Activated T-helper 2 cell treated with anti-CD3 and anti-CD28 coated beads, Interferon-gamma antibody, Interleukin-2, Interleukin-4, amounts not matched to agents 10 μg/mL and 5 μg/mL and 100 μg/mL, durations not matched to agents 14 hours and 24 hours and 36 hours (primary cell): ENCODE measurements at places on chromosomes 2 and 18. TPM values are rescaled to one million over a fixed set of nuclear protein-coding genes. Genes with fewer than 3 reads are reported as not detected.

Gene ACMSD
- not detected in 2 replicates for total RNA-seq

Gene DLGAP1
- total RNA-seq: not detected in 2 replicates

Gene MOCOS
- total RNA-seq: 0.16 and 0.25 TPM in 2 replicates

Gene EFHD1
- 0.16 and 0.48 TPM in 2 replicates for total RNA-seq

Gene LYPD6
- not detected in 2 replicates for total RNA-seq

Gene PROKR1
- total RNA-seq: not detected in 2 replicates

Gene SPHKAP
- not detected in 2 replicates for total RNA-seq

Gene TMEM169
- total RNA-seq: 1.3 and 1.6 TPM in 2 replicates

Gene SCN9A
- 0.16 TPM in 1 of 2 replicates, not detected in the other for total RNA-seq

Gene RGPD4
- 0.07 TPM in 2 replicates for total RNA-seq

Gene HES6
- 10.2 and 10.8 TPM in 2 replicates for total RNA-seq

Gene MAP4K3
- 19.3 and 22.7 TPM in 2 replicates for total RNA-seq

Gene MAP3K19
- total RNA-seq: not detected in 2 replicates

DNA sequence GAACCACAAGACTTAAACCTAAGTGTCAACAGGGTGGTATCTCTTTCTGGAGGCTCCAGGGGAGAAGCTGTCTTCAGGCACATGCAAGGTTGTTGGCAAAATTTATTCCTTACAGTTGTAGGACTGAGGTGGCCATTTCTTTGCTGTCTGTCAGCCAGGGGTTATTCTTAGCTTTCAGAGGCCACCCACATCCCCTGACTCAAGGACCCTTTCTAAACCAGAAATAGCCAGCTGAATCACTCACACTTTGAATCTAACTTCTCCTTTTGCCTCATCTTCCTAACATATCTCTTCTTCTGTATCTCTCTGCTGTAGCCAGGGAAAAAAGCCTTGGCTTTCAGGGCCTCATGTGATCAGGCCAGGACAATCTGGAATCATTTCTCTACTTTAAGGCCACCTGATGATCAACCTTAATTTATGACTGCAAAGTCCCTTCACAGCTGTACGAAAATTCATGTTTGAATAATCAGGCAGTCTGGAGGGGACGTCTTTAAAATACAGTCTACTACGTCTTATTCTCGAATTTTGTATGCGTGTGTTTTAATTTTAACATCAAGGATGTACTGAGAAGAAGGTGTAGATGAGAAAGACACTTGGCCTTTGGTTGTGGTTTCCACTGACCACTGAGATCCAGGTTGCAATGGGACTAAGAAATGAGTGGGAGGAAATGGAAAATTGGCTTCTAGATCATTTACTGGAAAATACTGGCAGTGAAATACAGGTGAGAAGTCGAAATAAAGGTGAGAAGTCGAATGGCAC is 90.4 kb downstream of the DOCK10 start:
- DNase-seq: no peak

DNA sequence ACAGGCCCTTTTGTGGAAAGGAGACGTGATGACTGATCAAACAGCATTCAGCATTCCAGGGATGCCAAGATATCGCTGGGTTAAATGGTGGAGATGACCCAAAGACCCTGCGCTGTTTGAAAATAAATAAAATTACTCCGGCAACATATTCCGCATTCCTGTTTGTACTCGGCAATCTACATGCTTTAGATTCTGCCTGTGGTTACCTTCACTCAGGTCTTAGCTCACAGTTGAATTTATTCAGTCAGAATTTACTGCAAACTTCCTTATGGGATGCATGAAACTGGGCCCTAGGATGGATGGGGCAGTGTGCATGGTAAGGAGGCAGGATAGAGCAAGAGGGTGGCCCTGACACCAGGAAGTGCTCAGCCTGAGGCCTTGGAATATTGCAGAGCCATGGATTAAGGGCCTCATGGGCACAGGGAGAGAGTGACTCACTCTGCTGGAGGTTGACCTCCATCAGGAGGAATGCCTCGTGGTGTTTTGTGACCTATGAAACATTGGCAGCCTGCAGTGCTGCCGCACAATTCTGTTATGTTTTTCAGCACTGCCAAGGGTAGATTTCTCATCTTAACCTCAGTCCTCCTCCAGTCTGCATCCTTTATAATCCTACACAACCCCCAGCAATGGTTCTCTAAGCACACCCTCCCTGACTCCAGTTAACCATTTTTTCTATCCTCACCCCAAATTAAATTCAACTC is 321.4 kb downstream of the IRS1 start:
- no peak for DNase-seq

- DNase-seq: no peak
These were observed 116.6 kb downstream of the LAMA3 start for GRCh38 chr18:23805898-23806297.

GRCh38 chr2:20018601-20019152 is 6.2 kb upstream of the MATN3 start:
- no peak for DNase-seq

GRCh38 chr2:30463535-30463934 is 16.5 kb downstream of the LCLAT1 start:
- no peak for DNase-seq

- DNase-seq: no peak
These were observed 12.0 kb upstream of the DDX1 start for GRCh38 chr2:15579641-15580040.

GRCh38 chr2:181805228-181806038 is 86.1 kb upstream of the ITPRID2 start:
- DNase-seq: no peak

- no peak for DNase-seq
These were observed 24.9 kb downstream of the ACAA2 start for GRCh38 chr18:49788327-49788898.

GRCh38 chr2:46632349-46632748 is 153.0 kb downstream of the TMEM247 start:
- no peak for DNase-seq

GRCh38 chr18:75070625-75071483 is 138.1 kb downstream of the PTGR3 start:
- DNase-seq: peak; percentile 65

DNA sequence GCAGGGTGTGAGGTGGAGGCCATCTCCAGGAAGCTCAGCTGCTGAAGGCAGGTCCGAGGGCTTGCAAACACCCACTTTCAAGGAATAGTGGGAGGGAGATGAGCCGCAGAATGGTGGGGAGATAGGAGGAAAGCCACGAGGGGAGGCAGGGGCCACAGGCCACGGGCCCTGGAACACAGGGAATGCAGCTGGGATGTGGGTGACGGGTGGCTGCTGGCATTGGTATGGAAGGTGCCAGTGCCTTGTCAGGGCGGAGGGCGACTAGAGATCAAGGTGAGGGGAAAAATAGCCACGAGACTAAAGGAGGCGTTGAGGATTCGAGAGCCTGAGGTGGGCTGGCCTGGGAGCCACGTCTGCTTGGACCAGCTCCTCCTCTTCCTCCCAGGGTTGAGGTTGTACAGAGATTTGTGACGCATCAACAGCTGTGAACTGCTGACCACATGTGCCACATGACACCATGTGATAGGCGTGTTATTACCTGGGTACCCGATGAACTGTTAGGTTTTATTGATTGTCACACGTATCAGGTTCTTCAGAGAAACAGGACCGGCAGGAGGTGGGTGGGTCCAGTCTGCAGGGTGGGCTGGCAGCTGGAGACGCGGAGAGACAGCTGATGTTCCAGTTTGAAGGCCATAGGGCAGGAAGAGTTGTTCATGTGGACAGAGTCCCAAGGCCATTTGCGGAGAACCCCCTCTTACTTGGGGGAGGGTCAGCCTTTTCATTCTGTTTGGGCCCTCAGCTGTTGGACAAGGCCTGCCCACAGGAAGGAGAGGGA is 9.9 kb downstream of the IMPA2 start:
- no peak for DNase-seq

DNA sequence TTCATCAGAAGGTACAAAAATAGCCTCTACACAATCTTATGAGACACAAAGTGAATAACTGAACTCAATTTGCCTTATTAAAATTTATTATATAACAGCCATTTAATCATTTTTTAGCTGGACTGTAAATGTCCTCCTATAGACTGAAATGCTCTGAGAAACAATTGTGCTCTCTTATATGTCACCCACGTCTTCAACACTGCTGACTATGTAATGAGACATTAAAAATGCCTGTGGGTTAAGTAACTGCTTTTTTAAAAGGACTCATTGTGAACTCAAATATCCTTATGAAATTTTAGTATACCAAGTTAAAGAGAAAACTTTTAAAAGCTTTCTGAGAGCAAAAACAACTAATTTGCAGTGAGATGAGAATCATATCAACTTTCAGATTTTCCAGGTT is 10.4 kb upstream of the GALNT1 start:
- no peak for DNase-seq

DNA sequence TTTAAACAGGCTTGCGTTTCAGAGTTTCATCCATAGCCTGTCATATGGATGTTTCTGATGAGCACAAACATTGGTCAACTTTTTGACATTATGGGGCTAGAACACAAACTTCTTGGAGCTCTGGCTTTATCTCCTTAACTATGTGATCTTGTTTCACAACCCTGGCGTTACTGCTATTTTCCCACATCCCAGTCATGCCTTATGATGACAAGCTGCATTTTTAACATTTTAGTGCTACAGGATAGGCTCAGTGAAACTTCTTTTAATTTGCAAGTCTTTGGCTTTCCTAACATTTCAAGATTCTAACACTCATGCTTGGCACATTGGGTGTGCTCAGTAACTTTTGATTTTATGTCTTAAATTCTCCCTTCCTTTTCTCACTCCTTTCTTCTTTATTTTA is 21.0 kb upstream of the PDE1A start:
- no peak for DNase-seq

DNA sequence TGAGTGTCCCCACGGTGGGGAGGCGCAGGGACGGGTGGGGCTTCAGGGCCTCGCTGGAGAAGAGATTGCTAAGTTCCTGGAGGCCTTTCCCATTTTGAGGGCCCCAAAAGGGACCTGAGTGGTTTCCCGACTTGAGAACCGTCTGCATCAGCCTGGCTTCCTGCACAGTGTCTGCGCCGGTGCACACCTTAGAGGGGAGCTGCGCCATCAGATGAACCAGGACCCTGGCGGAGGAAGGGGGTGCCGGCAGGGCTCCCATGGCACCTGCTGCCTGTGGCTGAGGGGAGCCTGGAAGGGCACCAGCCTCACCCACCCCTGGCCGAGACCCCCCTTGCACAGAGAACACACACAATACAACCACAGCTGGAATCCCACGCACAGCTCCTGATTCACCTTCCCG is 465.1 kb upstream of the MYT1L start:
- no peak for DNase-seq

- no peak for DNase-seq
These were observed 3.2 kb downstream of the RPL37A start for GRCh38 chr2:216501854-216502253.

DNA sequence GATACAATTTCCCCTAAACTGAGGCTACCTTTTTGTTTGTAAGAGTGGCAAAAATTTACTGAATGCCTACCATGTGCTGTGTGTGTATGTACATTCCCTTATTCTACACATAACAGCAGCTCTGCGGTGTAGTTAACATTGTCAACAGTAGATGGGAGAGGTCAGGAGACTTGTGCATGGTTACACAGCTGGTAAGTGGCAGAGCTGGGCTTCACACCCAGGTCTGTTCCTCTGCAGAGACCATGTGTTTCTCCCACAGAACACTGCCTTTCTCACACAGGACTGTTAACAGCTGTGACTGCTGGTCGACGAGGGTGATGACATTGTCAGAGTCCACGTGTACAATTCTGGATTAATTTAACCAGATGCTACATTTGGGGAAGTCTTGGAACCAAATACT is 49.1 kb downstream of the EML6 start:
- DNase-seq: no peak

- DNase-seq: no peak
These were observed 302.9 kb downstream of the CPS1 start for GRCh38 chr2:210859314-210859713.

GRCh38 chr2:226270285-226271058 is 529.1 kb downstream of the IRS1 start:
- no peak for DNase-seq

DNA sequence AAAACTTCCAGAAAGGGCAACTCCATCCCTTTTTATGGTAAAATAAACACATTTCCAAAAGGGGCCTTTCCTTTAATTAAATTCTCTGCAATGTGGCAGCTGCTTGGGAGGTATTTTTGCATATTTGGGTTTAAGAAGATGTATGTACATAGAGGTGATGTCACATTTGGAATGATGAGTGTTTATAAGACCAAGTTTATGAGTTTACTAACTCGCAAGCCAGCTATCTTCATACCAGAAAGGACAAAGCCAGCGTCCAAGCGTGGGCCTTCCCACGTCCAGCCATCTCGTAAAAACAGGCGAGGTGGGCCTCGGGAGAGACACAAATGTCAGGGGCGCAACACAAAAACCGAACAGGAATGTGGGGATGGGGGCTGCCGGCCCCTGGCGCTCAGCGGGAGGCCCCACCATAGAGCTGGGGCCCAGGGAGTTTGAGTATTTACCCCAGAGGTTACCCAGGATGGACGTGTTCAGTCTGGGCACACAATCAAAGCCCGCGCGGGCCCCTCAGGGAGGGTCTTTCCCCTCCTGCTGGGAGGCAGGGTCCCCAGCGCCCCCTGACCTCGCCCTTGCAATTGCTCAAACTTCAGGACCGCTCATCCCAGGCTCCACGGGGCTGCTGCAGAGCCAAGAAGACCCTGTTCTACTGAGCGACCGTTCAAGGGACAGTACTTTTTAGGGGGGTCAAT is 137.3 kb downstream of the TWIST2 start:
- no peak for DNase-seq

GRCh38 chr18:44149706-44150105 is 531.0 kb upstream of the SETBP1 start:
- no peak for DNase-seq
